ENCODE measurements at places on chromosomes 7 and 10. TPM values are rescaled to one million over a fixed set of nuclear protein-coding genes. Genes with fewer than 3 reads are reported as not detected.

PDE6C gene
- total RNA-seq: not detected

RNF148 gene
- total RNA-seq: 0.32 TPM

HOXA5 gene
- not detected for total RNA-seq

SPACDR gene
- total RNA-seq: not detected

NME8 gene
- total RNA-seq: not detected

EBLN1 gene
- total RNA-seq: not detected
